ENCODE measurements at places on chromosomes 12 and 14.
A peak's percentile ranks its signal among the peaks of the same experiment; 100 is the strongest.

DNA sequence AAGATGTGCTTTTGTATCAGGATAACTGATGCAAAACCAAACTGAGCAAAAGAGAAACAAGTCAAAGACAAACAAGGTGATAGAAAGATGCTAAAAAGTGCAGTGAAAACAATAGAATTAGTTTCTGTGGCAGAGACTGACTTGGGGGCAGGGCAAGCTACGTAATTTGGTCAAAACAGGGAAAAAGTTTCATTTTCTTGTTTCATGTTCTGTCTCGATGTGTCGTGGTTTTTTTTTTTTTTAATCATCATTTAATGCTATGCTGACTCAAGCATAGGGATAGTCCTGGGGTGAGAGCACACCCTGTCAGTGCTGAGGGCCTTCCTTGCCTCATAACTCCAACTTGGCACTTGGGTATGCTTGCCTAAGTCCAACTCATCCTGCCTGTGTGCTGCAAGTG is 144.1 kb upstream of the PTPRQ start:
- H3K4me1 ChIP-seq, result no peaks in the 10 kb centered on the region
- DNase-seq, result no peak
- H3K27ac ChIP-seq, result no peak overlapping the region
- no peaks in the 10 kb centered on the region for H3K27me3 ChIP-seq

DNA sequence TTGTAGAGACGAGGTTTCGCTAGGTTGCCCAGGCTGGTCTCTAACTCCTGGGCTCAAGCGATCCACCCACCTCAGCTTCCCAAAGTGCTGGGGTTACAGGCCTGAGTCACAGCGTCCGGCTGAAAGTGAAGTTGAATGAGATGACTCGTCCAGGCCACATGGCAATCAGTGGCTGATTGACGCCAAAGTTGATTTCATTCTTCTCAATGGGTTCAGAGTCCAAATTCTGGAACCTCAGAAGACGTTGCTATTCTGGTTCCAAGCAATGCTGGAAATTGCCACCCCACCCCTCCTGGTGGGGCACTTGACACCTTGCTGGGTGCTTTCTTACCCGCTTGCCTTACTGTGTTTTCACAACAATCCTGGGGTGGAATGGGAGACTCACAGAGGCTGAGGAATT is 14.9 kb downstream of the ABCB9 start:
- H3K4me1 ChIP-seq, result peaks cover 25% of the 10 kb centered on the region
- no peaks in the 10 kb centered on the region for H3K27me3 ChIP-seq
- H3K4me3 ChIP-seq, result no peak overlapping the region
- no peak for DNase-seq
- peak overlapping the region; percentile 9 for H3K27ac ChIP-seq

DNA sequence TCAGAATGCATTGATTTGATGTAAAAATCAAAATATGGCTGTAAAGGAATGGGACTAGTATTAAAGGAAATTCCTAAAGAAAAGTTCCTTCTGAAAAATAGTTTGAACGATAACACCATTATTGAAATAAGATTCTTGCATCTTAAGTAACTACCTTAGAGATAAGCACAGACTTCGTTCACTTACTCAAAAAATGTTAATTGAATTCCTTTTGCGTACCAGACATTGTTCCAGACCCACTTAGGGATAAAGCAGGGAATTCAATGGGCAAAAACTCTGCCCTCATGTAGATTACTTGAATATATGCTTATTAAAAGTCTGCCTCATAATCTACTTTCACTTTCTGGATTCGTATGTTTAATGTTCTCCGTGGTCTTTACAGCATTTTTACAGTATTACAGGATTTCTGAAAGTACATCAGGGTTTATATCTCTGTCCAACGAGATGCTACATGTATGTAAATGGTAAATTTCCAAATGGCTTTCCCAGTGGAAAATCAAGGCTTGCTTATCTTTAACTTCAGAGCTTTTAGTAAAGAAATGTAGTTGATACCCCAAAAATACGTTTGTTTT is 213.7 kb downstream of the GXYLT1 start:
- no peaks in the 10 kb centered on the region for H3K36me3 ChIP-seq
- no peak overlapping the region for H3K27ac ChIP-seq
- peak overlapping the region; percentile 35 for H3K4me3 ChIP-seq
- peaks cover 5% of the 10 kb centered on the region for H3K4me1 ChIP-seq
- no peak for DNase-seq

- no peaks in the 10 kb centered on the region for H3K27me3 ChIP-seq
- H3K36me3 ChIP-seq, result peaks cover 44% of the 10 kb centered on the region
- peak overlapping the region; percentile 73 for H3K27ac ChIP-seq
- DNase-seq, result no peak
Observed at GRCh38 chr12:121797937-121798786, 4.7 kb upstream of the RHOF start.

GRCh38 chr12:113528606-113529293 is 57.1 kb upstream of the LHX5 start:
- no peak overlapping the region for H3K27ac ChIP-seq
- H3K4me3 ChIP-seq, result no peak overlapping the region
- peaks cover 39% of the 10 kb centered on the region for H3K27me3 ChIP-seq
- no peaks in the 10 kb centered on the region for H3K36me3 ChIP-seq
- DNase-seq, result no peak
- no peaks in the 10 kb centered on the region for H3K4me1 ChIP-seq

- H3K27ac ChIP-seq, result peak overlapping the region; percentile 65
- no peak for DNase-seq
- H3K4me1 ChIP-seq, result peaks cover 3% of the 10 kb centered on the region
- H3K36me3 ChIP-seq, result peaks cover 50% of the 10 kb centered on the region
- H3K4me3 ChIP-seq, result no peak overlapping the region
Observed at GRCh38 chr14:102344485-102344884, 18.2 kb downstream of the CINP start.

DNA sequence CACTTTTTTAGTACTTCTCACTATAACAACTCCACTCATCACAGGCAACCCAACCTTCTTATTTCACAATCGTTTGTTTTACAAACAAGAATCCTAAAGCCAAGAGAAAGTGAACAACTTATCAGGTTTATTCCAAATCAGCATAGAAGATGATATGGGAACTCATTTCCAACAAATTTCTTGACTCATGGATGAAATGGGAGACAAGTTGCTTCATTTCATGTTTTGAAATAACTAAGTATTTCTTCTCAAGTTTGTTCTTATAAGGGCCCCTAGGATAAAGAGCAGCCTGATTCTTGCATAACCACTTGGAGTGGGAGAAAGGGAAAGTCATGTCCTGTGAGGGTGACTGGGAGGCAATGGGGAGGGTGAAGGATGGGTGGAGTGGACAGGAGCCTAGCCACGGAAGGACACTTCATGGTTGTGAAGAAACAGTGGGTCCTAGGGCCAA is 168.3 kb downstream of the DUSP6 start:
- peaks cover 5% of the 10 kb centered on the region for H3K27me3 ChIP-seq
- peaks cover 12% of the 10 kb centered on the region for H3K4me1 ChIP-seq
- peaks cover 4% of the 10 kb centered on the region for H3K36me3 ChIP-seq

DNA sequence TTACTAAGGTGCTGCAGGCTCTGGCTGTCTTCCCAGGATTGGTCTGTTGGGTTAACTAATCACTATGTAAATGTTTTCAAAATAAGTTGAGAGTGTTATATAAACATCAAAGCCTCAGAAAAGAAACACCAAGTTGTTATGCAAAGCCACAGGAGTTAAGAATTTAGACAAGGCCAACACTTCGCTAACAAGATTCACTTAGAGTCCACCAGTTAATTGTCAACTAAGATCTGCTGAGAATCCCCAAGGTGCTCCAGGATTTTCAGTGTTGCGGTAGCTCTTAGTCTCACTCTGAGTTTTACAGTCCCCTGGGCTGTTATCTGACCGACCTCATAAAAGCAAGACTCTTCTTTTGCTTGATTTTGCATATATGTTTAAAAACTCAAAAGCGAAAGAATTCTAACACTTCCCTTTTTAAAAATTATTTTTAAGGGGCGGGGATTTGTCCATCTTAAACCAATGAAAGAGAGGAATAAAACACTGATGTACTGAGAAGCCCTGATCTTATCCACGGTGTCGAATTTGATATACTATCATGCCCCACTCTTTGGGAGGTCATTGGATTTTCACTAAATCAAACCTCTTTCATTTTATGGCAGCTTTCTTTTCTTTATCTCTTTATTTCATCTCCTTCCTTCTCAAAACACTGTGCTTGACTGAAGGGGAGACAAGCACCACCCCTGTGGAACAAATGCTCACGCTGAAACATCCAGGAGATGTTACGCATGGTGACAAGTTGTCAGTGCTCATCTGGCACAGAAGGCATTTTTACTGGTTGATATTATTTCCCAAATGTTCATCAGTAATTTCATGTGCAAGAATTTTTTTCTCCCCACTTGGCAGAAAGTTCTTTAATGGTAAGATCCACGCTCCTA is 7.0 kb downstream of the NIN start:
- peaks cover 69% of the 10 kb centered on the region for H3K36me3 ChIP-seq
- H3K27ac ChIP-seq, result peak overlapping the region; percentile 95
- DNase-seq, result peak; percentile 51
- H3K4me3 ChIP-seq, result peak overlapping the region; percentile 84
- no peaks in the 10 kb centered on the region for H3K27me3 ChIP-seq

DNA sequence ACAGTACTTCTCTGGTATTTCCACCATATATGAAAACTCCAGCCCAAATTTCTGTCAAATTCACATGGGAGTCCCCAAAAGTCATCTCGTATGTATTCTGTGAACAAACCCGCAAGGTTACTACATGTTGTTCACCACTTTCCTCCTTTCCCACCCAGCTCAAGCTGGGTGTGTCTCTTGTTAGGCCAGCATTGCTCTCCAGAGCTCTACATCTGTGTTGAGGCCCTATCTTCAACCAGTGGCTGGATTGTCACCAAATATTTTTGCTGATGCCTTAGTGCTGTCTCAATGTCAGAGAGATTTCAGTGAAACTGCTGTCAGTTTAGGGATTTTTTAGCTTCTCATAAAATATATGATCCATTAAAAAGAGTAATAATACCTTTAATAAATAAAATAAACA is 230.9 kb downstream of the BTG1 start:
- H3K27ac ChIP-seq, result no peak overlapping the region
- no peaks in the 10 kb centered on the region for H3K36me3 ChIP-seq
- no peak for DNase-seq
- peaks cover 5% of the 10 kb centered on the region for H3K4me1 ChIP-seq
- no peak overlapping the region for H3K4me3 ChIP-seq

GRCh38 chr12:62934799-62935674 is at the start of gene PPM1H:
TSS of gene PPM1H (minus strand) at chr12:62935150. CDS start at chr12:62934736, 414 bp downstream.
- H3K4me3 ChIP-seq, result peak within 1 kb of the TSS; percentile 88
- peak; percentile 28 for DNase-seq
- no peaks in the 10 kb centered on the region for H3K36me3 ChIP-seq
- peaks cover 31% of the 10 kb centered on the region for H3K27me3 ChIP-seq

GRCh38 chr14:92143962-92144361 is 22.2 kb downstream of the CPSF2 start:
- no peak for DNase-seq
- no peak overlapping the region for H3K4me3 ChIP-seq
- H3K27me3 ChIP-seq, result no peaks in the 10 kb centered on the region
- no peak overlapping the region for H3K27ac ChIP-seq
- H3K4me1 ChIP-seq, result no peaks in the 10 kb centered on the region
- H3K36me3 ChIP-seq, result peaks cover 32% of the 10 kb centered on the region

DNA sequence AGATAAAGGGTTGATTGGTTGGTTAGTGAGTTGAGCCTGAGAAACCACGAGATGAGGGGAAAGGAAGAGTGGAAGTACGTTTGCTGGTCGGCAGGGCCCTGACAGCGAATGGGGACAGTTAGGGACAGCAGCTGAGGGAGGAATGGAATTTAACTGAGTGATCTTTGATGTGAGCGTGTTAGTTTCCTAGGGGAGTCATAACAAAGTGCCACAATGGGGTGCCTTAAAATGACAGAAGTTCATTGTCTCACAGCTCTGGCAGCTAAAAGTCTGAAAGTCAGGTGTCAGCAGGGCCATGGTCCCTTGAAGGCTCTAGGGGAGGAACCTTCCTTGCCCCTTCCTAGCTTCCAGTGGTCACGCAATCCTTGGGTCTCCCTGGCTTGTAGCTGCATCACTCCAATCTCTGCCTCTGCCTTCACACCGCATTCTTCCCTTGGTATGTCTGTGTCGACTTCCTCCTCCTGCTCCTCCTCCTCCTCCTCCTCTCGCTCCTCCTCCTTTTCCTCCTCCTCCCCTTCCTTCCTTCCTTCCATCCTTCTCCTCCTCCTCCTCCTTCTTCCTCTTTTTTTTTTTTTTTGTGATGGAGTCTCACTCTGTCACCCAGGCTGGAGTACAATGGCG is 26.0 kb upstream of the RIN3 start:
- no peak for DNase-seq
- H3K27me3 ChIP-seq, result peaks cover 24% of the 10 kb centered on the region
- no peak overlapping the region for H3K4me3 ChIP-seq
- H3K36me3 ChIP-seq, result no peaks in the 10 kb centered on the region

- no peaks in the 10 kb centered on the region for H3K27me3 ChIP-seq
- peak overlapping the region; percentile 59 for H3K27ac ChIP-seq
- no peak overlapping the region for H3K4me3 ChIP-seq
Observed at GRCh38 chr14:71621276-71621675, 311.0 kb upstream of the RGS6 start.

DNA sequence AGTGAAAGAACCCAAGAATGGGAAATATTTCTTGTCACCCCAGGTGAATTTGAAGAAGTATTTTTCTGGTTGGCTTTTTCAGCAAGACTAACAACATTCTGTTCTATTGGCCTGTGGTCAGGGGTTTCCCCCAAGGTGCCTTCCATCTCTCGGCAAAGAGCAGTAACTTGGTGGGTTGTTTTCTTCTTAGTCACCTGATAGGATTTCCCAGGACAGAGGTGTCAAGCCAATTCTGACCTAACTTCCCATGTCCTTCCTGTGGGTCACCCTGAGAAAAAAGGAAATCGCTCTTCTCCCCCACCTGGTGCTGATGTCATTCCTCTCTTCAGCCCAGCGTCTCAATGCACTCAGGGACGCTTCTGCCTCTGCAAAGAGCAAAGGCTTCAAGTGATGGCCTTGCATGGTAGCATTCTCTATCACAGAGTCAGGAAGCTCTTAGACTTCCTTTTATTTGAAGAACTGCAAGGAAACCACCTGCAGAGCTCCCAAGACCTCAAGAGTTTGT is 16.1 kb upstream of the IFNG start:
- DNase-seq, result peak; percentile 60
- no peaks in the 10 kb centered on the region for H3K36me3 ChIP-seq
- peak overlapping the region; percentile 76 for H3K4me3 ChIP-seq
- H3K4me1 ChIP-seq, result peaks cover 21% of the 10 kb centered on the region

- peaks cover 9% of the 10 kb centered on the region for H3K4me1 ChIP-seq
- no peaks in the 10 kb centered on the region for H3K36me3 ChIP-seq
- DNase-seq, result no peak
- no peak overlapping the region for H3K4me3 ChIP-seq
Observed at GRCh38 chr12:3931776-3932175, 58.6 kb upstream of the PARP11 start.

DNA sequence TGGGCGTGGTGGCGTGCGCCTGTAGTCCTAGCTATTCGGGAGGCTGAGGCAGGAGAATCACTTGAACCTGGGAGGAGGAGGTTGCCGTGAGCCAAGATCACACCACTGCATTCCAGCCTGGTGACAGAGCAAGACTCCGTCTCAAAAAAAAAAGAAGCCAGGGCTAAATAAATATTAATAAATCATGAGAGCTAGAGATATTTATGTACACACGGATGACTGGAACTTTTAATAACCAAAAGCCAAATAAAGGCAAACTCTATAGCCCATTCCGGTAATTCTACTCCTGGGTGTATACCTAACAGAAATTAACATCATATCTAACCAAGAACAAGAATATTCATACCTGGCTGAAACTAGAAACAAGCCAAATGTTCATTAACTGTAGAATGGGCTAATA is 7.7 kb upstream of the TRAFD1 start:
- H3K27ac ChIP-seq, result no peak overlapping the region
- H3K4me1 ChIP-seq, result peaks cover 8% of the 10 kb centered on the region
- no peaks in the 10 kb centered on the region for H3K27me3 ChIP-seq
- DNase-seq, result no peak
- H3K36me3 ChIP-seq, result no peaks in the 10 kb centered on the region

- no peaks in the 10 kb centered on the region for H3K27me3 ChIP-seq
- H3K27ac ChIP-seq, result peak within 1 kb of the TSS; percentile 98
- peak; percentile 75 for DNase-seq
- peaks cover 8% of the 10 kb centered on the region for H3K4me1 ChIP-seq
Observed at GRCh38 chr14:55579724-55580469, at the start of gene KTN1. TSS of gene KTN1 (plus strand) at chr14:55580207. CDS start at chr14:55612049, 31,842 bp downstream.
